ENCODE measurements at places on chromosomes 7 and 10.

GRCh38 chr7:78039790-78040776, 241.5 kb downstream of the PHTF2 start:
- peak; percentile 53 for DNase-seq

GRCh38 chr10:118407026-118407425, 64.9 kb upstream of the FAM204A start:
- no peak for DNase-seq

GRCh38 chr7:1150400-1151002, 9.5 kb downstream of the ZFAND2A start:
- DNase-seq: no peak

GRCh38 chr7:109898-110556, 82.3 kb upstream of the FAM20C start:
- no peak for DNase-seq

GRCh38 chr10:63627881-63628296, 106.7 kb downstream of the REEP3 start:
- DNase-seq: no peak

GRCh38 chr10:4825868-4826791, at the start of gene AKR1E2:
Gene AKR1E2 (plus strand): TSS chr10:4826207. CDS start chr10:4826325, 118 bp downstream.
- DNase-seq: peak; percentile 89

DNA sequence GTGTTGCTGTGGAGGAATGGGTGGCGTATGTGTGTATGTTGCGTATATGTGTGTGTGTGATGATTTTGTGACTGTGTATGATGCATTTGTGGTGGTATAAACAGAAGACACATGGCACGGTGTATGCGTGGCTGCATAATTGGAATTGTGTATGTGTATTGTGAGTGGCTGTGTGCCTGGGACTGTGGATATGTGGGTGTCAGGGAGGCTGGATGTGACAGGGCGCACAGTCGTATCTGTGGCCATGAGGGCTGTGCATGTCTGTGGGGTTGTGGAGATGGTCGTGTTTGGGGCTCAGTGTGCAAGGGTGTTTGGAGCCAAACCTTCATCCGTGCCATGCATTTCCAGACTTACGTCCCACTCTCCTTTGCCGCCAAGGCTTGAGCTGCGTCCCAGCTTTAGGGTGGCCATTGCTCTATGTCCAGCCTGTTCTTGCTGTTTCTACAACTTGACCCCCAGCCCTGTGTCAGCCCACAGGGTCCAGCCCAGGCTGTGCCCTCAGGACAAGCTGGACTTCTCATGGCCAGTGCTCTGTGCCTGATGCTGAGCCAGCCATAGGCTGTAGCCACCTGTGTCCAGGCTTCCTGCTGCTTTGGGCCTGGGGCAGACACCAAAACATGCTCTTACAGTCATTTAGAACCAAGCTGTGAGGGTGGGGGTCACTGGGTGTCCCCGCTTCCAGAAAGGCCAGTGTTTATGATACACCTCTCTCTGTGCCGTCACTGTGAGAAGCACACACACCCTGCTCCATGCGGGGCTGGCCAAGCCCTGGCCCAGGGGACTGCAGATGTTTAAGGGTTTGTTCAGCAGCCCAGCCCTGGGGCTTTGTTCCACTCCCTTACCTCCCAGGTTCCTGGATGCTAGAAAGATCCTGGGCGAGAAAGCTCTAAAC, 127.6 kb downstream of the NEURL1 start:
- DNase-seq: no peak

DNA sequence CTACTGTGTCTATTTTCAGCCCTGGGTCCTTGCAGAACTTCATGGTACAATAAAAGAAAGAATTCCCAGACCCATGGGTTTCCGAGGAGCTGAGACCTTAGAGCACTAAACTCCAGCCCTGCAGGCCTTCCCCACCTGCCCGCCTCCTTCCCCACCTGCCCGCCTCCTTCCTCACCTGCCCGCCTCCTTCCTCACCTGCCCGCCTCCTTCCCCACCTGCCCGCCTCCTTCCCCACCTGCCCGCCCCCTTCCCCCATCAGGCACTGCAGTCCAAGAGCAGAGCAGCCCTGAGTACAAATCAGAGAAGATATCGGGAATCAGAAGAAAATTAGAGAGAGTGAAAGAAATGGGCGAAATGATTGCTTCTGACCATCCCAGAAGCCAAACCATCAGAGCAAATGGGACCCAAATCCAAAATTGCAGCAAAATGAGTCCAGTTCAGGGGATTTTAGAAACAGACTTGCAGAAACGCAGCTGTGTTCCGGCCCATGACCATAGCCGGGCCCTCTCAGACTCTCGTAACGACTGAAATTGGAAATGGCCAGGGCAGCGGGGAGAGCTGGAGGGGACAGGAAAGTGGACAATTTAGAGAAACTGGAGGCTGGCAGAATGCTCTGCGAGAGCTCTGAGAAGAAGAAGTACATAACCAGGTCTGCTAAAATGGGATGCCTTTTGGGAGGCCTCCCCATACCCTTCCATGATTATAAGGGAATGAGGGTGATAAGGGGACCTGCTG, 568.4 kb downstream of the TCERG1L start:
- DNase-seq: no peak

GRCh38 chr7:156046031-156046560, 233.8 kb upstream of the SHH start:
- DNase-seq: no peak

- DNase-seq: no peak
Measured at GRCh38 chr7:1144269-1144771, 15.7 kb downstream of the ZFAND2A start.

GRCh38 chr10:113320987-113321386, 231.9 kb upstream of the HABP2 start:
- peak; percentile 27 for DNase-seq

DNA sequence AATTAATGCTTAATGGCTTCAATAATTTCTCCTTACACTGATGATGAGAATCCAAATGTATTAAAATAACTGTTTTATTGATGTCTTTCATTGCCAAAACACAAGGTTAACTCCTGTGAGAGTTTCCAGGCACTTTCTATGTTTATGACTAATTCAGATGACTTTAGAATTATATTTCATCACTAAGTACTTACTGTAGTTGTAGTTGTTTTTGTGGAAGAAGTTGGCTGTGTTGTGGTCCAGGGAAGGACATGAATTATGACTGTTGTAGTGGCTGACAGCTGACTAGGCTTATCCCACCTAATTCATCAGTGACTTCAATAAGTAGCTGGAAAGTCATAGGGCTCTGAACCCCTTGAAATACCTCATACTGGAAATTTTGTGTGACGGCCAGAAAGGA, 254.8 kb downstream of the HGF start:
- no peak for DNase-seq

DNA sequence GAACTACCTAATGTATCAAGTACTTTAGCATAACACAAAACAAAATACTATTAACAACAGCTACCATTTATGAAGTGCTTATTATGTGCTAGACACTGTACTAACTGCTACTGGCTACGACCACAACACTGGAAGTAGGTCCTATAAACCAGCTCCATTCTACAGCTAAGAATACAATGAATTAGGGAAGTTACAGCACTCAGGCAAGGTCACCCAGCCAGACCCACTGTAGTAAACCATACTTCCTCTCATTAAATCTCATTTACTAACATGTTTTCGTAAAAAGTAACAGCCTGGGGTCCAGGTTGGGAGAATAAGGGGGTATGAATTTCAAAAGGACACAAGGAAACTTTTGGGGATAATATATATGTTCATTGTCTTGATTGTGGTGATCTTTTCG, 25.4 kb downstream of the NAPEPLD start:
- DNase-seq: no peak

GRCh38 chr10:121672733-121673132, 74.5 kb upstream of the FGFR2 start:
- DNase-seq: no peak

DNA sequence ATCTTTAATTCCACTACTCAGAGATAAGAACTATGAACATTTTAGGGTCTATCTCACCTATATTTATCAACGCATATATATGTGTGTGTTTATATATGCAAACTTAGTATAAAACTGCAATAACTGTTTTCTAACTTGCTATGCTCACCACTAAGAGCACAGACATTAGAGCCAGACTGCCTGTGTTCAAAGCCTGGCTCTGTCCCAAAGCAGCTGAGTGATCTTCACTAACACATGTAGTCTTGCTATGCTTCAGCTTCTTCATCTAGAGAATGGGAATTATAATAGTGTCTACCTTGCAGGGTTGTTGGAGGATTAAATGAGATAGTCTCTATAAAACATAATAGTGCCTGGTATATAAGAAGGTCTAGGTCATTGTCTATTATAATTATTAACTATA, 165.5 kb downstream of the MAGI2 start:
- DNase-seq: no peak

DNA sequence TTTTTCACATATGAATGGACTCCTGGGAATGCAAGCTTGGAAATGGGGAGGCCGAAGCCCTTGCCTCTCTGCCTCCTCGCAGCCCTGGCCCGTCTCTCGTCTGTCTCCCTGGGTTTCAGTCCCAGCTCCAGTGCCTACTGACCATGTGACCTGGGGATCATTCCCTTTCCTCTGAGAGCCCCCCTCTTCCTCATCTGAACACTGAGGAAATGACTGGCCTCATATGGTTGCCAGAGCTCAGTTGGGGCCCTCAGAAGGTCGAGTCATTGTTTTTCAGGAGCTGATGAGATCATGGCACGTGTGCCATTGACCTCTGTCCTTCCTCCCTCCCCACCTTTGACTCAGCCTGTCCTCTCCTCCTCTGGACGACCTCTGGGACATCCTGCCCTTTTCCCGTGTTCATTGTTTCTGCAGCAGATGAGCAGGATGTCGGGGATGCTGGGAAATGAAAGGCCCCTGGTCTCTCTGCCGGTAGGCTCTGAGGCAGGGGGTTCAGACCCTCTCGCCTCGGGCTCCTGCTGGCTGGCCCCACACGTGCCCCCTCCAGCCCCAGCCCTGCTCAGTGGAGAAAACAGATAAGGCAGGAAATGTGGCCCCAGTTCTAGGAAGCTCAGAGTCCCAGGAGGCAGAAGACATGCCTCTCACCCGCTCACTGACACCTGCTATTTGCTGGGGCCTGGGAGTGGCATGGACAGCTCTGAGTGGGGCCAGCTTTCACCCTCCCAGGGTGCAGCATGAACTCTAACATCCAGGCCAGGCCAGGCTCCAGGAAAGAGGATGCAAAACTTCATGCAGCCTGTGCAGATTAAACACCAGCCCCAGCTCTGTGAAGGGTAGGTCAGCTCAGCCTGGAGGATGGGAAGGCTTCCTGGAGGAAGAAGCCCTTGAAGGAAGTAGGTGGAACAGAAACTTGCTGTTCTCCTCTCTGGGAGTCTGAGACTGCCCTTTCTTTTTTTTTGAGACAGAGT, 8.3 kb upstream of the PPP1R35 start:
- DNase-seq: no peak

DNA sequence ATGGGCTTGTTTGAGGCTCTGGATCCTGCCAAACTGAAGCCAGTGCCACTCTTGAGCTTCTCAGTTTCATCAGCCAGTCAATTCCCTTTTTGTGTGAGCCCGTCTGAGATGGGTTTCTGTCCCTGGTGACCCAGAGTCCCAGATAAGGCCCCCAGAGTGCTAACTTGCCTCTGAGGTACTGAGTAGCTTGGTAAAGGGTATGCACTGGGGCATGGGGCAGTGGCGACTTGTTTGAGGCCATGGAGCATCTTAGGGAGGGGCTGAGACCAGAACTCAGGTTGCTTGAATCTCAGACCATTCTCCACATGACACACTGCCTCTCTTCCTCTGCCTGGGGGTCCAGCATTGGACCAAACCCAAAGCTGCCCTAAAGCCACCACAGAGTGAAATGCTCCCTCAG, 35.2 kb upstream of the NANOS1 start:
- DNase-seq: no peak

GRCh38 chr10:99598781-99599509, 21.3 kb downstream of the SLC25A28 start:
- DNase-seq: no peak

- no peak for DNase-seq
Measured at GRCh38 chr7:127874951-127875608, 156.2 kb downstream of the LRRC4 start.

DNA sequence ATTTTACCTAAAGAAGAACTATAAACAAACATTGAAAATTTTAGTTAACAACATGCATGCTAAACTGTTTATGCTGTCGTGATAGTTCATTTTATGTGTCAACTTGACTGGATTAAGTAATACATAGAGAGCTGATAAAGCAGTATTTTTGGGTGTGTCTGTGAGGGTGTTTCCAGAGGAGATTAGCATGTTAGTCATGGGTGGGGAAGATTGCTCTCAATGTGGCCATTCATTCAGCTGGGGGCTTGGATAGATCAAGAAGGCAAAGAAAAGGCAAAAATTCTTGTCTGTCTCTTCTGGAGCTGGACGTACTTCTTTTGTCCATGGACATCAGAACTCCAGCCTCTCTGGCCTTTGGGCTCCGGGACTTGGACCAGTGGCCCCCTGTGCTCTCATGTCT, 172.9 kb upstream of the SEMA3E start:
- no peak for DNase-seq

DNA sequence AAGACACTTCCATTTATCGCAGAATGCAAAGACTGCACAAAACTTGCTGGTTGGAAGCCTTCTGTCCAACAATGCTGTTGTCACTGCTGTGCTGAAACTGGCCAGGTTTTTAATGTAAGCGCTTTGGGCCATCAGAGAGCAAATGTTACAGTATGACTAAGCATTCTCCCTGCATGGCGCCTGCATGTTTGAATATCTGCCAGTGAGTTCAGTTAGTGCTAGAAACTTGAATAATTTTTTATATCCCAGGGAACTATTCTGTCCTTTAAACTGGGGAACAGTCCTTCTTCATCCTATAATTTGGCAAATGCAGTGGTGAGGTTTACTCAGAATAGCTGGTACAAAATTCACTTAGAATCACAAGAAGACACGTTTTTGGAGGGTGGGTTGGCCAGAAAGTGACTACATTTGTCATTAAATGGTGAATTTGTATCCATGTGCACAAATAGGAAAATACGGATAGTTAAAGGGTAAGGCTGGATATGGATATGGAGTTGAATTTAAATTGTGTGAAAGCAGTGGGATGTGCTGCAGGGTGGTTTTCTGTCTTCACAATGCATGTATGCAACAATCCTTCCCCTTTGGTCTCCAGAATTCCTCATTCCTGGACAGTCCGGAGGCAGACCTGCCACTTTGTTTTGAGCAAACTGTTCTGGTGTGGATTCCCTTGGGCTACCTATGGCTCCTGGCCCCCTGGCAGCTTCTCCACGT, 1.7 kb downstream of the ABCC2 start:
- DNase-seq: no peak

DNA sequence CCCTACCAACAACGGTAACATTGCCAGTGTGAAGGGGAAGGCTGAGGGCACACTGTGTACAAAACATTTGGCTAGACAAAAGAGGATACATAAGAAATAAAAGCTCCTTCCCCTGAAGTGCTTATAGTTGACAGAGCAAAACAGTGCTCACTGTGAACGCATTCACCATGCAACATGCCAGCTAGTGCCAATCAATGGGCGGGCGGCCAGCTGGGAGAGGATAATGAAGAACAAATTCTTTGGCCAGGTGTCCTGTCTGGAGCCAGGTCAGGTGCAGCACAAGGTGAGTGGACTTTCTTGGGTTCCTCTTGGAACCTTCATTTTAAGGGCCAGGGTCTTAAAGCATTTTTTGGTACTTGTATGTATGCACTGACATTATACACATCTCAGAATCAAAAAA, 106.1 kb downstream of the ICA1 start:
- no peak for DNase-seq

GRCh38 chr7:111681242-111681641, 119.0 kb upstream of the IMMP2L start:
- DNase-seq: no peak

Data from CD4-positive, alpha-beta T cell treated with Interleukin-10 for 1 hour (primary cell).